ENCODE measurements at places on chromosomes 7 and 10.

- no peak for DNase-seq
These were observed 67.5 kb upstream of the INSIG1 start for GRCh38 chr7:155230169-155230593.

- DNase-seq, result no peak
These were observed 757.0 kb upstream of the C7orf33 start for GRCh38 chr7:147833557-147833956.

DNA sequence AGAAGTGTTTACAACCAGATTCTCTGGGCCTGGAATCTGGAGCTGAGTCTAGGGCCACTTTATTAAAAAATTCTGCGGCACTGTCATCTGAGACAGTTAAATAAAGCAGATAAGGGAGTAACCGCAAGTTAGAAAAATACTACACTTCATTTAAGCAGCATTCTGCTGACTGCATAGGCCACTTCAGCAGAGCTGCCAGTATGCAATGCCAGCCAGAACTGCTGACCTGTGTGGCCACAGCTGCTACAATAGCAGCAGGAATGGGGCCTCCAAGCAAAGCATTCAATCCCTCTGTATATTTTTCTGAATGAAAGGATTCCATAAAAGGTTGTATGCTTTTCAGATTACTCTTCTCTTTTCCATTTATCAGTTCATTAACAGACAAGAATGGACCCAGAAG is 136.0 kb downstream of the COL28A1 start:
- no peak for DNase-seq

DNA sequence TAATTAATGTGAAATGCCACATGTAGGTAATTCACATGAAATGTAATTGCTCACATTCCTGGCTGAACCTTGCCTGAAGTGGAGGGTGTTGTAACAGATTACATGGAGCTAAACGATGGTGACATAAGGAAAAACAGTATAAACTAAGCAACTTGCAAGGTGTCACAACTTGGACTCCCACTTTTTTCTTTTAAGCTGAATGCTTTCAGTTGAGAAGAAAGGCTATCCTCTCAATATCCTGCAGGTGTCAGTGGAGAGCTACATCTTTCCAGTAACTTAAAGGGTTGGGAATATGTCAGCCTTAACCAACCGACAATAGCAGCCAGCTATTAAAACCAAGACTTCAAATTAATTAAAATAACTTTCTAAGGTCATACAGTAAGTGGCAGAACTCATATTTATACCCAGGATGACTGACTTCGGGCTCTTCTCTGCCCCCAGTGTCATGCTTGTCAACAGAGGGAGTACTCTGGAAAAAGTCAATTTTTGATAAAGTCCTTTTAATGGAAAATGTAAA is 33.7 kb downstream of the NRBF2 start:
- no peak for DNase-seq

DNA sequence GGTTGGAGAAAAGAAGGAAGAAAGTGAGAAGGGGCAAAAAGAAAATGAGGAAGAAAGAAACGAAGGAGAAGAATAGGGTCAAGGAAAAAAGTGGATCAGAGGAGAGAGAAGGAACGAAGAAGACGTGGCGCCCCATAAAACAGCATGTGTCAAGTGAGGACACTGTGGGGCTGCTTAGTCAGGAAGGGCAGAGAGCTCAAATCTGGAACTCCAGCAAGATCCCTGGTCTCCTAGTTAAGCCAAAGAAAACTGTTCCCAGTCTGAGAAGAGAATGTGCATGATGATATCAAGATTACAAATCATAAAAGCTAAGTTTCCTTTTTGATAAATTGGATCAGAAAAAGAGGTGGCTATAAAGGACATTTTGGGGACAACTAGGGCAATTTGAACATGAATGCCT is 33.0 kb downstream of the CREB3L2 start:
- DNase-seq, result no peak

DNA sequence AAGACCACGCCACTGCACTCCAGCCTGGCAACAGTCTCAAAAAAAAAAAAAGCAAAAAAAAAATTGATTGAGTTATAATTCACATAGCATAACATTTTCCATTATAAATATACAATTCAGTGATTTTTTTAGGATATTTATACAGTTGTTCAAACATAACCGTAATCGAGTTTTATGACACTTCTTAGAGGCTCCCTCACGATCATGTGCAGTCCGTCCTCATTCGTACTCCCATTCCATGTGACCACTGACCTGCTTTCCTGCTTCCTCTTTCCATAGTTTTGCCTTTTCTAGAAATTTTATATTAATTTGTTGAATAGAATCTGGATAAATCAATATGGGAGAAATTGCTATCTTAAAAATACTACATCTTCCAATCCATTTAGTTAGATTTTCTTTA is 45.7 kb downstream of the VTI1A start:
- DNase-seq, result no peak

DNA sequence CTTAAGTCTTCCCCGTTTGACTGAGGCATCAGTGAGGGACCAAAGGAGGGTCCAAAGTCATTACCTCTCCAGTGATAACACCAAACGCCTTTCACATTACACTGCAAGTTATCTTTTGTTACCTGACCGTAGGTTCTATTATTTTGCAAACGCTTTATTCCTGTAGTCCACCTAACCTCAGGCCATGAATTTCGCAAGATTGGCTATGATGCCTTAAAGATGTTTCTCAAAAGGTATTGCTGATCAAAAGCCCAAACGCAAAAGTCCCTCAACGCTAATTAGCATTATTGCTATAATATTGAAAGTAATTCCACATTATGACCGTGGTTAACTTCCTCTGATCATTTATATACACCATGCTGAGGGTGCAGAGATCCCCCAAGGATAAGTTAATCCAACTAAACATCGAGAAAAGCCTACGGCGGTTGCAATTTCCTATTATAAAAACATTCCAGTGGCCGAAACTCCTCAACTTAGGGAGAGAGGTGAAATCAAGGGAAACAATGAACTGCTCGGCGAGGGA is 649 bp downstream of the DNA2 start:
- no peak for DNase-seq

DNA sequence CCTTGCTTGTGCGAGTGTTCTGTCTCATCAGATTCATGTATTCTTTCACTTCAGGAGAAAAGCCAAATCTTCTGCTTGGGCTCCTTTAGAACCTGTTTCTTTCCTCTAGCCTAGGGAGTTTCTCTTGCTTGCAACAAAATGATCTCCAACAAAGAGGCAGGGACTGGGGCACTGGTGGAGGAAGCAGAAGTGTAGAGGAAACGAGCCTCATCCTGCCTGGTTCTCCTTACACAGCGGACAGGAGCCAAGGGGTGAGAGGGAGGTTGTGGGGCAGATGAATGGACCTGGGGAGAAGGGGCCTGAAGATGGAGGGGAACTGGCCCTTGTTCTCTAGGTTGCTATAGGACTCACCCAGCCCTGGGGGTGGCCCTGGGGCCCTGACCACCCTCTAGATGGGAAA is 141.1 kb downstream of the PKD1L1 start:
- no peak for DNase-seq

GRCh38 chr10:73609116-73609515 is 18.0 kb upstream of the USP54 start:
- DNase-seq, result no peak
